Activated CD8-positive, alpha-beta memory T cell treated with anti-CD3 and anti-CD28 coated beads for 1 hour (primary cell): ENCODE measurements at places on chromosomes 3 and 15.

DNA sequence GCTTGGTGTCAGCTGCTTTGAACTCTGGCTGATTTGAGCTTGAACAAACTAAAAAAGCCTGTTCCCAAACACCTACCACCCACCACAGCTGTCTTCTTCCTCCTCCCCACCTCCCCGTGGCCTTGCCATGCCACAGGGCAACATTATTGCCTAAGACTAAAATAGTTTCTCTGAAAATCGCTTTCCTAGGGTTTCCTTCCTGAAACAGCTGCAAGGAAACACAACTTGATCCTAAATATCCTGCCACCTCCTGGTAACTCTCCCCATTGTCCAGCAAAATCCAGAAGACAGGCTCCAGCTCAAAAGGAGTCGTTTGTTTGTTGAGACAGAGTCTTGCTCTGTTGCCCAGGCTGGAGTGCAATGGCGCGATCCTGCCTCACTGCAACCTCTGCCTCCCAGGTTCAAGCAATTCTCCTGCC is 193.9 kb upstream of the TPM1 start:
- no peak for DNase-seq

DNA sequence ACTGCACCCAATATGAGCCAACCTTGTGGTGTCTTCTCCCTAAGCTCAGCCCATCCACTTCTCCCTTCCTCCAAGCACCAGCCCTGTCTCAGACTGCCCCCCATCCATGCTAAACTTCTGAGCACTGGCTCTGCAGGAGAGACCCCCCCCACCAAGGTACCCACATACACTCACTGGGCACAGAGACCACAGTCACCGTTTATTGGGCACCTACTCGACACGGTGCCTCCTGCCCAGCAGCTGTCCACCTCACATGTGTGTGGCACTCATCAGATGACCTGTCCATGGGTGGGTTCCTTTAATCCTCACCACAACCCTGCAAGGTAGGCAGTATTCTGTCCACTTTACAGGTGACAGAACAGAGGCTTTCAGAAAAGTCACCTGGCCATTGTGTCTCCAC is 22.3 kb upstream of the SFMBT1 start:
- DNase-seq, result no peak

- no peak for DNase-seq
These were observed 209.5 kb downstream of the PLOD2 start for GRCh38 chr3:145951441-145951840.

DNA sequence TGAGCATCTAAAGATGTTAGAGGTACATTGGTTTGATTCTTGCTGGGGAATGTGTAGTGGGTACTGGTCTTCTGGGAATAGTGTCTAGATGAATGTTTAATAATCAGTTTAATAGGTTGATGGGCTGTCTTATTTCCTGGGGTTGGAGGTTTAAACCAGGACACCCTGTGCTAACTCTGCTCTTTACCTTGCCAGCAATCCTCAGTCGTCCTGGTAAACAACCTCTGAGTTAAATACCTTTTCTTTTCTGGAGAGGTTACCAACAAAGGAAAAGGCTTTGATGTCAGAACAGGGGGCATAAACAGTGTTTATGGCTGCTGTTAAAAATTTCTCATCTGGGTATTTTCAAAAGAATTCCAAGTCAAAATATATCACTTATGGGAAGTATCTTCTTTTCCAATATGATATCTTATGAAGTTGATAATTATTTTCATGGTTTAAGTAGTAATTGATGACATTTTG is 23.5 kb downstream of the MITF start:
- DNase-seq, result no peak

- no peak for DNase-seq
These were observed 41.7 kb downstream of the SLCO2A1 start for GRCh38 chr3:133987948-133988484.

GRCh38 chr15:74709011-74709410 is 13.2 kb upstream of the EDC3 start:
- no peak for DNase-seq

DNA sequence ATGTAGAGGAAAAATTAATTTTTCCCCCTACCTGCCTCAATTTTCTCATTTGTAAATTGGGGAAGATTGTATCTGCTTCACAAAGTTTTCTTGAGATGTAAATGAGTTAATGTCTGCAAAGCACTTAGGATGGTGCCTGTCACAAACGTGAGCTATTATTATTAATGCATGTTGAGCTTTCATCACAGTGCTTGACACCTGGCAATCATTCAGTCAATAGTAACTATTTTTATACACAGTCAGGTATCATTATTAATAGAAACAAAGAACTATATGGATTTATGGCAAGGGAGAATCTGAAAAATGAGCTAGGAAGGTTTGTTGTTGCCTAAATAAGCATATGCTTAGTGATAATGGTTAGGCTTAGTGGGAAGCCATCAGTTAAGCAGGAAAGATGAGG is 238.2 kb upstream of the GRM7 start:
- no peak for DNase-seq

- no peak for DNase-seq
These were observed 104.7 kb downstream of the PGPEP1L start for GRCh38 chr15:98902931-98903330.

DNA sequence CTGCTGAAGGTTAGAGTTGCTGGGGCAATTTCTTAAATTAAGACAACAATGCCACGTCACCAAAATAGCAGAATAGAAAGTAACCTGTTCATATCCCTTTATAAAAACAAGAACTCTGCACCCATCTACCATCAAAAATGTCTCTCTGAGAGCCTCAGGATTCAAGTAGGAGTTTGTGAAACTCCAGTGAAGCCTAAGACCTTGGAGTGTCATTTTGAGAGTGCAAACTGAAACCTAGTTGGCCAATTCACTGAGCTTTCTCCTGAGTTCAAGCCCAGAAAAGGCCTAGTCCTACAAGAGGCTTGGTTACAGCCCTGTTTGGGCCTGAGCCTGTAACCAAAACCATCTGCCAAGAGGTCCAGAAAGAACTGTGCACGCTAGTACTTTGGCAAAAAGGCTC is 335.1 kb downstream of the EFHB start:
- no peak for DNase-seq

DNA sequence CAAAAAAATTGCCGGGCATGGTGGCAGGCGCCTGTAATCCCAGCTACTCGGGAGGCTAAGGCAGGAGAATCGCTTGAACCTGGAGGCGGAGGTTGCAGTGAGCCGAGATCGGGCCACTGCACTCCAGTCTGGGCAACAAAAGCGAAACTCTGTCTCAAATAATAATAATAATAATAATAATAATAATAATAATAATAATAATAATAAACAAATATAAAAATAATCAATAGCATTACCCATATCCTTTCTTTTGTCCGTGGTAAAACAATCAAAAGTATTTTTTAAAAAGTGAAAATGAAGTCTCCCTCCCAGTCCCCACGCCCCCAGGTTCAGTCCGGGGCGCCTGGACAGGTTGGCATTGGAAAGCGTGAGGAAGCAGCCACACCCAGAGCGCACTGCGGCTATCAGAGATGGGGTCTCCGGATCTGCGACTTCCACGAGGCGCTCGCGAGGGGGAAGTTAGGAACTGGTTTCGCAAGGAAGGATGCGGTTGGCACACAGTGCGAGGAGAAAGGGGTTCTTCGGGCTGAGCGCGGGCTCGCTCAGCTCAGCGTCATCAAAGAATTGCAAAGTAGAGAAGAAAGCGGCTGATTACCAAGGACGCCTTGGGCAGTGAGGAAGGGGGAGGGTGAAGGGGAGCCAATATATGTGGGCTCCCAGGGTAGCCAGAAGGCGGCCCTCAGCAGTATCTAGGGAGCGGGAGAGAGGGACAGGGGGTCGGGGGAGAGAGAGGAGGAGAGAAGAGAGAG is 69.5 kb upstream of the EPHB3 start:
- DNase-seq, result no peak

DNA sequence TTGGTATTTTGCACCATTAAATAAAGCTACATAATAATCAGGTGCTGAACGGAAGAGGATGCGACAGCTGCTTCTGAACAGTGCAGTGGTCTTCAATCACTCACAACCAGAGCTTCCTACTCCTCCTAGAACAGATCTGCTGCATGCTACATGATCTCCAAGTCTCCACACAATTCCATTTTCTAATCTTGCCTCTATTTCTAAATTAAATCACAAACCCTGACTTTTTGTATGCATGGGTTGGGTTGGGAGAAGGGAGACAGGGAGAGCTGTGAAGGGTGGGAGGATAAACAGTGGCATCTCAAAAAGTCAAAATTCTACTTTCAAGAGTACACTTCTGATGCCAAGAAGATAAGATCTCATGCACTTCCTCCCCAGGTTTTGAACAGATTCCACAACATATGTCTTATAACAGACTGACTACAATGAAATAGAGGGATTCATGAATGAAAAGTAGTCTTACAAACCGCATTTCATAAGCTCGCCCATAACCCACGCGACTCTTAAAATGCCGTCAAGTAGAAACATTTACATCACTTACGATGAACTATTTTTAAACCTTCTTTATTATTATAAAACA is 57.2 kb downstream of the CHSY1 start:
- DNase-seq, result no peak

DNA sequence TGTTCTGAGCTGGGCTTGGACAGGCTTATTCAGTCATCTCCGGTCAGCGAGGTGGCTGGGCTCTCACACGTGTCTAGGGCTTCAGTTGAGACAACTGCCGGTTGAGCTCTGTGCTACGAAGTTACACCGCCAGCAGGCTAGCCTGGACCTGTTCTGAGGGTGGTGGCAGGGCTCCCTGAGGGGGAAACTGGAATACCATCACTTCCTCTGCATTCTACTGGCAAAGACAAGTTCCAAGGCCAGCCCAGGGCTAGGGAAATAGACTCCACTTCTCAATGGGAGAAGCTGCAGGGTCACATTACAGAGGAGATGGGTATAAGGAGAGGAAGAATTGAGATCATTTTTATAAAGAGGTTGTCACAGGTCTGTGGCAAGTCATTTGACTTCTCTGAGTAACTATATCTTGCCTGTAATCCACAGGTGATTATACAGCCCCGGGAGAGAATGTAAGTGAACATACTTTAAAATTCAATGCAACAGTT is 106.8 kb upstream of the IL12A start:
- DNase-seq, result no peak

- no peak for DNase-seq
These were observed 16.0 kb downstream of the RMDN3 start for GRCh38 chr15:40739047-40739446.

- no peak for DNase-seq
These were observed 213.1 kb downstream of the TBC1D2B start for GRCh38 chr15:77864211-77865105.

DNA sequence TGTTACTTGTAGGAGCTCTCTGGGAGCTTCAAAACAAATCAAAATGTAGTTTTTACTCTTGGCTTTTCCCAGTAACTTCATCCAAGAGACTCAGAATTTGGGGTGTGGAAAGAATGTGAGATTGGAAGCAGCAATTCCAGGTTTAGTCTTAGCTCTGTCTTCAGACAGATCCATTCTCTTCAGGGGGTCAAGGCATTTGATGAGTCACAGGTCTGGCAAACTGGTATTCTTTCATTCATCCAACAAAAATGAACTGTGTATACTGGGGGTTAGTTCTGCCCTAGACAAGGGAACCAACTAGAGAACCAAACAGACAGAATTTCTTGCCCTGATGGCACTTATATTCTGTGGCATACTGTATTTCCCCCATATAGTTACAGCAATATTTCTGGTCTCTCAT is 36.3 kb upstream of the CADPS start:
- DNase-seq, result no peak

DNA sequence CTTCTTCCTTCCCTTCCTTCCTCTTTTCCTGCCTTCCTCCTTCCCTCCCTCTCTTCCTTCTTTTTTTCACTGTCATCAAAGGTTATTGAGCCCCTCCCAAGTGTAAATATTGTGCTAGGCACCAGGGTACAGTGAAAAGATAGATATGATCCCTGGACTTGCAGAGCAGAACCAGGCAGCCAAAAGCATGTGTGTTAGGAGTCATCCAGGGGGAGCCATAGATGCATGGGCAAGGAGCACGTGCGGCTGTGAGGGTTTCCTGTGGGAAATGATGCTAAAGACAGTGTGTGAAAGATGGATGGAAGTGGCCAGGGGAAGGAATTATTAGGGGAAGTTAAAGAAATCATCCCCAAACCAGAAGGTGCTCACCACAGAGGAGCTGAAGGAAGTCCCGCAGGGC is 65.2 kb downstream of the NR2F2 start:
- no peak for DNase-seq

- DNase-seq, result no peak
These were observed 856 bp downstream of the ABCF3 start for GRCh38 chr3:184186902-184187207.

GRCh38 chr3:107910713-107911259 is 180.0 kb downstream of the CD47 start:
- DNase-seq, result no peak

DNA sequence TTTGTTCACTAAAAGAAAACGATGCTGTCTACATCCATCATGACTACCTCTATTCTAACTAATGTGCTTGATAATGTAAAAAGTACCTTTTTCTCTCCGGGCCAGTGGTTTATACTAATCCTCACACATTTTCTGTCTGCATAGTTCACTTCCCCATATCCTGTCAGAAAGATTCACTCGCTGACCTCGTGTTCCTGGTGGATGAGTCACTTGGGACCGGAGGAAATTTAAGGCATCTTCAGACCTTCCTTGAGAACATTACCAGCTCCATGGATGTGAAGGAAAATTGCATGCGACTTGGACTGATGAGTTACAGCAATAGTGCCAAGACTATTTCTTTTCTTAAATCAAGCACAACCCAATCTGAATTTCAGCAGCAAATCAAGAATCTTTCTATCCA is 33.8 kb downstream of the COL6A5 start:
- DNase-seq, result no peak

DNA sequence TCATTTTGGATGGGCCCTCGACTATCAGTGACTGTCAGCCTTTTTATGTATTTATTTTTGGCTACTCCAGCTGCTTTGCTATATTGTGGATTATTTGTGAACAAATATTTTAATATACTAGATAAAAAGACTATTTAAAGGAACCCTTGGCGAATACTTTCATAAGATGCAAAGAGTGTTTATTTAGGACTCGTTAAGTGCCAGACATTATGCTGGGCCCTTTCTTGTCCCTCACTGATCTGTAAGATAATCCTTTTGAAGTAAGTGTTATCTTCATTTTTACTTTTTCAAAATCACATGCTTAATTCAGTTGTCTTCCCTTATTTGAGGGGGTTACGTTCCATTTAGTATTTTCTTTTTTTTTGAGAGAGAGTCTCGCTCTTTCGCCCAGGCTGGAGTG is 376.8 kb upstream of the C2CD4B start:
- no peak for DNase-seq

- DNase-seq, result no peak
These were observed 65.6 kb downstream of the MAP4 start for GRCh38 chr3:47950453-47951169.

DNA sequence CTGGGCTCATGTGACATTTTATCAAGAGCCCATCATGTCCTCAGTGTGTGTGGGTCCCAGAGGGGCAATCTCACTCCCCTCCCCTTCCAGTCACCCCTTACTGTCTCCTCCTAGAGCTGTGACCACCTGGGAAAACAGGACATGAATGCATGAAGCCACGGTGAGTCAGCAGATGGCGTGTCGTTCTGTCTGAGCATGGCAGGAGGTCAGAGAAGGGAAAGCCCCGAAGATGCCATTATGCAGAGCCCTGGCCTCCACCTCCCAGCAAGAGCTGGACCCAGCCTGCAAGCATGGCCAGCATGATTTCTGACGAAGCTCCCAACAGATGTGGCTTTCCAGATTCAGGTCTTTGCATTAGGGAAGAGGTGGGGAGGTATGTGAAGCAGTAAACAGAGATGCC is 118.5 kb downstream of the TLE3 start:
- no peak for DNase-seq

- DNase-seq, result no peak
These were observed 19.3 kb downstream of the SLC51A start for GRCh38 chr3:196235452-196236122.
